ENCODE measurements at places on chromosomes 2 and 18.
A peak's percentile ranks its signal among the peaks of the same experiment; 100 is the strongest.

DNA sequence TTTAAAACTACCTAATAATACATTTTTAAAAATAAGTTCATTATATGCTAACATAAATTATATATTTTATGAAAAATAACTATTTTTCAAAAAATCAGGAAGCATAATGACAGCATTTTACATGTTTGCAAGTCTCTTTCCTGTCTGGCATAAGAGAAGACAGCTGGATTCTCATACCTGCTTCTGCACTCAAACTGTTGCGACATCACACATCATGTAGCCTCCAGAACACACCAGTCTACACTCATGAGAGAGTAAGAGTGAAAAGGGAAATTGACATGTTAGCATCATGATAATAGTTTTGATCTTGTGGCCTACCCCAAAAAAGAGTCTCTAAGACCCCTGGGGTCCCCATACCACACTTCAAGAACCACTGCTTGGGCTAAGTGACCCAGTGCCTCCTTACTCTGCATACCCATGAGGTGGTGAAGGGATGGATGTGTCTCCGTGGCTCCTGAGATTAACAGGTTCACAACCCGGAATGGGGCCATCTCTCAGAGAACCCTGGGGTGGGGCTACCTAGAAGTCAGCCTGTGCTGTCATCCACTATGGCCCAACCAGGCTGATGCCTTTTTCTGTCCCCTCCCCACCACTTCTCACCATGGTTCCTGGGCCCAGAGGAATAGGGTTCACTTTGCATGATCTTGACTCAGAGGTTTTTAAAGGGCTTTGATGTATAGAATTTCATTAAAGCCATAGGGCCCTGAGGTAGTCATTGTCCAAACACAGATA lies 102.6 kb upstream of the DAPL1 start:
- no peak for DNase-seq

DNA sequence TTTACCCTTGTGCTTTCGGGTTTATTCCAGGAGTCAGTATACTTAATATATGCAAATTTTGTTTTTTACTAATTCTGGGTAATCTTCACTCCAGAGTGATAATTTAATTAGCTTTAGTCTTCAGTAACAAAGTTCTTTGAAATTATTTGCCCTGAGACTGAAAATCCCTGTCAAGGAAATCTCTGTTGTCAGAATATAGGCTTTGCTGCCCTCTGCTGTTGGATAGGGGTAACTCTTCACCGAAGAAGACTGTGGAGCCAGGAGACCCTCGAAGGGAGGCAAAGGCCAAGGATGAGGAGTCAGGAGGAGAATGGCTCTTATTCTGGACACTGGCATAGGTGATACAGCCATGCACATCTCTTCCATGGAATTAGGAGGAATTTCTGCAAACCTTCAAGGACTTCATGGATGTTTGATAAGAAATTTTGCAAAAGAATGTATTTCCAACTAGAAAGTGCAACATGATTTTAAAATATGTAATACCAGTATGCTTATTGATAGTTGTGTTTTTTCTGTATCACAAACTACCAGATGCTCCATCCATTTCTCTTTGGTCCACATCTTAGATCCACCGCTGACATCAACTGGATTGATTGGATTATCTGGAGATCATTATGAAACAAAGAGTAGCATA lies 182.3 kb downstream of the RDH14 start:
- peak; percentile 28 for DNase-seq

DNA sequence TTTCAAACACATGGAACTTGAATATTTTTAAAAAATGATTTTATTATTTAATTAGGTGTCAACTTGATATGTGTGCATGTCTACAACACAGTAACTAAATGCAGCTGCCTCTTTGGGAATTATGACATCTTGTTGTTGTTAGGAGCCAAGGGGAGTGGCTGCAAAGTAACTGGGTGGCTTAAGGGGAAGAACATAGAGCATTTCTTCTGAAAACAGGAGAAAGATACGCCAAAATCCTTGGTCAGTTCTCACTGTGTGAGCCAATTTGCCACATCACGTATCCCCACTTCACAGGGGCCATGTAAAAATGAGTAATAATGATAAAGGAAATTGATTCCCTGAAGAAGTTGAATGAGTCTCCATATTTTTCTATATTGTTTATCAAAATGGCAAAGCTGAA lies 309.8 kb upstream of the COL3A1 start:
- DNase-seq: no peak

GRCh38 chr18:3269241-3269913 lies 7.4 kb downstream of the MYL12B start:
- DNase-seq: no peak

- DNase-seq: no peak
Measured at GRCh38 chr2:96839293-96839874, 4.4 kb downstream of the ANKRD23 start.
